OCI-LY7 (cell line): ENCODE measurements at places on chromosomes 7 and 10.

DNA sequence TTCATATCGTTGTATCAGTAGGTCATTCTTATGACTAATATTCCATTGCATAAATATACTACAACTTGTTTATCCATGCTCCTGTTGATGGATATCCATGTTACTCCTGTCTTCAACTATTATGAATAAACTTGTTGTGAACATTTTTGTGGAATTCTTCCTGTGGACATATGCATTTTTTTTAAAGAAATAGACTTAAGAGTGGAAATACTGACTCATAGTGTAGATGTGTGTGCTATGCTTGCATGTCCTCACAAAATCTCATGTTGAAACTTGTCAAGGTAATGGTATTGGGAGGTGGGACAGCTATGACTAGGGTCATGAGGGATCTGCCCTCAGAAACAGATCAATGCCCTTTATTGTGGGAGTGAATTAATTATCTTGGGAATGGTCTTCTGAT lies 240.5 kb upstream of the PRSS58 start:
- DNase-seq, result no peak

- no peak for DNase-seq
Measured at GRCh38 chr7:151008143-151008510, 16.2 kb downstream of the ATG9B start.

GRCh38 chr10:95445837-95446486 lies 115.2 kb downstream of the SORBS1 start:
- peak; percentile 58 for DNase-seq

DNA sequence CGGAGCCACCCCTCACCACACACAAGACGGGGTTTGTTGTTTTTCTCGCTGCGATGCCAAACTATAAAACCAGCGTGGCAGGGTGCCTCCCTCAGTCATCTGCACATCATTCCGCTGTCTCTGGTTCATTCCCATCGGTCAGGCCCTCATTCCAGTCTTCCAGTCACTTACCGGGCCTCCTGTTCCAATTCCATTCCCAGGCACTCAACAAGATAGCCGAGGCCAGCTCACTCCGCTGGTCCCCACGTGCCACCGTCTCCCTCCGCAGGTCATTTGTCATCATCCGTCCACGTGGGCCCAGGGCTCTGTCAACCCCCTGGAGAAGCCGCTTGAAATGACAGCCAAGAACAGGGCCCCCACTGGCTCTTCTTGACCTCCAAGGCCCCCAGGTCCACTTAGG lies 6.1 kb upstream of the TMEM184A start:
- DNase-seq, result no peak

GRCh38 chr7:151374139-151374538 lies 32.5 kb downstream of the NUB1 start:
- DNase-seq, result no peak

DNA sequence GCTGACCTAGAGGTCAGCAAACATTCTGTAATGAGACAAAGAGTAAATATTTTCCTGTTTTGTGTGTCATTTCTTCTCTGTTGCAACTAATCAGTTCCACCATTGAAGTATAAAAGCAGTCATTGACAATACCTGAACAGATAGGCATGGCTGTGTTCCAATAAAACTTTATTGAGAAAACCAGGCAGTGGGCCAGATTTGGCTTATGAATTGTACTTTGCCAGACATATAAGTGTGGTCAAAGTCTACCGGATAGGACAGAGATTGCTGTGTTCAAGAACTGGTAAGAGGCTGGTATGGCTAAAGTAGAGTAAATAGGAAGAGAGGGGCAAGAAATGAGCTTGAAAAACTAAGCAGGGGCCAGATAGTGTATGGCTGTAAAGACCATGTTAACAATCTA lies 38.3 kb upstream of the TAC1 start:
- DNase-seq, result no peak

DNA sequence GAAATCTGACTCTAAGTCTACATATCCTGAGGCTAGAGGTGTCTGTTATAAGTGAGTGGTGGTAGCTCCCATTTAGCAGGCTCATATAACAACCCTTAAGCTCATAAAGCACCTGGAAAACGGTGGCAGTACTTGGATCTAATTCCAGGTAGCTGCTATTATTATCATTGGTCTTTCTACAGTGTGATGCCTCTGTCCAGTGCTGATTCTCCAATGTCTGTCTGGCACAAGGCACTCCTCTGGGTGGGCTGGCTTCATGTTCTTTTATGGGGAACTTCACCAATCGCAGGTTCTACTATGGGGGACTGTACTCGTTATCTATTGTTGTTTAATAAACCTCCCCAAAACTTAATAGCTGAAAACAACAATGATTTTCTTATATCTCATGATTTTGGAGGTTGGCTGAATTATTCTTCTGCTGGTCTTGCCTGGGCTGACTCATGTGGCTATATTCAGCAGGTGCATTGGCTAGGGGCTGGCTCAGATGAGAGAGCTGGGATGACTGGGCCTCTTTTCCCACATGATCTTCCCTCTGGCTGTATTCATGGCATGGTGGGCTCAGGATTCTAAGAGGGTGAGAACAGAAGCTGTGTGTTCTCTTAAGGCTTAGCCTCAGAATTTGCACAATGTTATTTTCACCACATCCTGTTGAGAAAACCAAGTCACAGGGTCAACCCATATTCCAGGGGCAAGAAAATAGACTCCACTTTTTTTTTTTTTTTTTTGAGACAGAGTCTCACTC lies 93.0 kb upstream of the PCGF5 start:
- no peak for DNase-seq

DNA sequence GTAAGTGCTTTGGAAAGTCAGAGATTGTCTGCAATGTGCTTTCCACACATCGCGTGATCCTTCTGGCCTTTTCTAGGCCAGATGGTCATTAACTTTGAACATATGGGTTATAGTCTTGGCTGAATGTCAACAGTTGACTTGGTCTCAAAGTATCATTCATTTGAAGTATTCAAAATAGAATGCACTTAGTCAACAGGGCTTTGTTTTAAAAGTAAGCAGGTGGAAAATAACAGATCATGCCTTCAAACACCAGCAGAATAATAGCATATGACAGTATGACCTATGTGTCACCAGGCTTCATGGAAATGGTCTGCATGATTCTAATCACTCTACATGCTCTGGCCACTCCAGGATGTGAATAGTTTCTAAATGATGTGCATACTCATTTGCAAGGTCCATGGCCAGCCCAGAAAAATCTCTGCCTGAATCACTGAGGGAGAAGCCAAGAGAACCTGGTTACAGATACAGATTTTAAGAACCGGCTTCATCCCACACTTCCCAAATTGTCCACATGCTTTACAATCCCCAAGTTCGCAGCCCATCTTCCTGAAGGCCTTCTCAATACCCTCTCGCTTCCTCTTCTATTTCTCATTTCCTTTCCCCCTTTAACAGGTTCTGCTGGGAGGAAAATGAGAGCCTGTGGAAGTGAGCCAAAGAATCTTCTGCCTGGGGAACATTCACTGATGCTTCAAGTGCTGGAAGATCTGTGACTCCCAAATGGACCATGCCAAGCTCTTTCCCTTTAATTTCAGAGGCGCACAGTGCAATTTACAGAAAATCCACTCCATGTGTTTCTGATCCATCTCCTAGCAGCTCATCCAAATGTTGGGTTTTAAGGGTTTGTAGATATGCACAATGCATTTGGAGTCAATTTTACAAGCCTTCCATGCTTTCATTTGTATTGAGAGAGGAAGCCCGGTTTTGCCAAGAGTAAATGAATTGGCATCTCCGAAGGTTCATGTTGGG lies 122.8 kb upstream of the GDF10 start:
- no peak for DNase-seq

- no peak for DNase-seq
Measured at GRCh38 chr7:124426621-124427020, 339.0 kb downstream of the GPR37 start.

GRCh38 chr7:157204134-157204533 lies 65.4 kb downstream of the UBE3C start:
- DNase-seq, result no peak

DNA sequence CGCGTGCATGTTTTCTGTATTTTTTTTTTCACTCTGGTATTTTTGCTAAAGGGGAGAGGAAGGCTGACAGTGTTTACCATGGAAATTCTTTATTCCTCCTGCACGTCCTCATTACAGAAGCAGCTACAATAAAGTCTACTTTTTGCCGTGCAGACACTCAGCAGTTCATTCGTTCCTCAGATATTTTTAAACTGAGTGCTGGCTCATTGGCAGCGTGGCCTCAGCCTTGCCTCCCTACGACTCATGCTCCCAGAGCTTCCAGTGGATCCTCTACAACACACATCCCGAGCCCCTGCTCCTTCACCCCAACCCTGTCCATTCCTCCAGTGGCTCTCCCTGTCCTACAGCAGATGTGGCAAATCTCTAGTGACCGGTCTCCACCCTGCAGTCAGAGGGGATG lies 239.2 kb upstream of the ZMIZ1 start:
- no peak for DNase-seq

DNA sequence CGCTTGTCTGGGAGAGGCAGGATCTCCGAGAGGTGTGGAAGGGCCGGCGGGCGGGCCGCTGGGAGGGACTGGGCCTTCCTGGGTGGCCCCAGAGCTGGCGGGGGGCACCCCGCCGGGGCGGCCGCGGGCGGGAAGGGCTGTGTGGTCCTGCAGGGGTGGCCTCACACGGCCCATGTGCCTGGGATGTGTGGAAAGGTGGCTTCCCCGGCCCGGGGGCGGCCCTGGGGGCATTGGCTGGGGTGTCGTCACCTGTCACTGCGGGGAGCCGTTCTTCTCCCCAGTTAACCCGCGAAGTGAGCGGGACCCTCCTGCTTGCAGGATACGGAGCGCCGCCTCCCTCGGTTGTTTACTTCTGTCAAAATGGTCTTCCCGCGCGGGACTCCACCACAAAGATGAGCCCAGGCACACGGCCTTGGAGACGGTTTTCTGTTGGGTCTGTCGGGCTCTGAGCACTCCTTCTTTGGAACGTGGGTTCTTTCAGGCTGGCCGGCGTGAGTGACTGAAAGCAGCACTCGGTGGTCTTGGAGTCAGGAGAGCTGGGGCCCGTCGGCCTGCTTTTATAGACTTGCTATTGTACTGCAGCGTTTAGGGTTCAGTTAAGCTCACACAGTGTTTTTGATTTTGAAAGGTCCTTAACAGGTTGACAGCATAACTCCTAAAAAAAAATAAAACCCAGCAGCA lies 700 bp downstream of the SMC3 start:
- peak; percentile 63 for DNase-seq

- peak; percentile 90 for DNase-seq
Measured at GRCh38 chr7:101815826-101816594, 1.4 kb upstream of the CUX1 start.

DNA sequence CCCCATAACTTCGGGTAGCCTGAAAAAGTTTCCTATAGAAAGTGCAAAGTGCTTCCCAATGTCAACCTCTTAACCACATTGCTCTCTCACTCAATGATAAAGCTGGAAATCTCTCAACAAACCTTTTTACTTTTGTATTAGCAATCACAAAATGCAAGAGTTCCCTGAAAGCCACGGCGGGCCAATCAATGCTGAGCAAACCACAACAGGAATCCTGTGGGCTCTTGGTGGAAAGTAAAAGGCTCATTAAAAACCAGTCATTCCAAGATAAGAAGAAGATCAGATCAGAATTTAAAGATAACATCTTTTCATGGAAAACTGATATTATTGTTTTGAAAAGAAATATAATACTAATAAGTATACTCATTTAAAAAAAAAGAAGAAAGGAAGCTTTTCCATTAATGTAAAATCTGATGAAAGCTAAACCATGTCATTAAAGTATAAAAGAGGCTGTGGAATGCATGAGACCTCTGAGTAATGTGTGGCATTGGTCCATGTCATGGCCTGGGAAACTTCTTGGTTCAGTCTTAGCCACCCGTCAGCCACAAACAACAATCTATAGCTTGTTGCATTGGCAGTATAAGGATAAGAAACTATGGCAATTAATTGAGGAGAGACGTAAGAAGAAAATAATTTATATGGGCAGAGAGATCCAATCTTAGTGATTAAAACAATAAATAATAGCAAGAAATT lies 1066.1 kb upstream of the SORCS1 start:
- no peak for DNase-seq

DNA sequence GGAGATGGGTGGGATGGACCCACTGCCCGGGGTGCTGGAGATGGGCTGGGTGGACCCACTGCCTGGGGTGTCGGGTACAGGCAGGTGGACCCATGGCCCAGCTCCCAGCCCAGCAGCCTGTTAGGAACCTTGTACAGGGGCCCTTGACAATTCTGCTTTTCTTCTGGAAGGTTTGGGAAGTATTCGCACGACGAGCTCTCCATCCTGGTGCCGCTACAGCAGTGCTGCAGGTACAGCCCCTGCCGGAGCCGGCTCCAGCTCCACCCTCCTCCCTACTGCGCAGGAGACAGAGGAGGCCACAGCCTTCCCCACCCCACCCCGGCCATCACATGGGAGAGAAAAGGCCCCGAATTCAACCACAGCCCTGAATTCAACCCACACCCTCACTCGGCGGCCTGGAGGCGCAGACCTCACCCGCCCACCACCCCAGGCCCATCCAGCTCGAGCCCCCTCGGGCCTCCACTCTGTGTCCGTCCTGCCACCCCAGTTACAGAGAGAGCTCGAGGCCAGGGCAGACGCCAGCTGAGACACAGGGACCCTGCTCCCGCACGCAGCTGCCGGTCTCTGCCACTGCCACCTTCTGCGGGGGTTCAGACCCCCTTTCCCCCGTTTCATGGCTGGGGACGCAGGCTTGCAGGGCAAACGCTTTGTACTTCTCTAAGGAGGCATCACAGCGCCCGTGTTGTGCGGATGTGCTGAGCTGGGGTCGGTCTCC lies 31.3 kb upstream of the FOXL3 start:
- DNase-seq, result no peak

DNA sequence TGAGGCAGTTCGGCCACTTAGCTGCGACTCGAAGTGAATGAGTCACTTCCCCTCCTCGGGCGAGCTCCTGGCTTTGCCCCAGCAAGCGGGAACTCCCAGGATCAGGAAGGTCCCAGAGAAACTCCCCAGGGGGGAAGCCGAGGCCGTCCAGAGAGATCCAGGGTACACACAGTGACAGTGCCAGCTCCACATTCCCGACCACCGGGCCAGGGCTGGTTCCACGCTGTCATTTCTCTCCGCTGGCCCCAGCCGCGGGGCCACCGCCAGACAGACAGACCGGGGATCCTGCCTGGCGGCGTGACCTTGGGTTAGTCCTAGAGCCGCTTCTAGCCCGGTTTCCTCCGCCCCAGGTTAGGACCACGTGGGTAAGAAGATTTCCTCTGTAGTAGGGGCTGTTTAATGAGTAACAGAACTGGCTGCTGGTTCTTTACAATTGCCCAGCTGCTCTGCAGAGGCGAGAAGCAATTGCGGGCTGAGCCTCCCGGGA lies 463 bp upstream of the UPP1 start:
- no peak for DNase-seq

- no peak for DNase-seq
Measured at GRCh38 chr7:128879939-128880746, 17.5 kb downstream of the ATP6V1F start.

DNA sequence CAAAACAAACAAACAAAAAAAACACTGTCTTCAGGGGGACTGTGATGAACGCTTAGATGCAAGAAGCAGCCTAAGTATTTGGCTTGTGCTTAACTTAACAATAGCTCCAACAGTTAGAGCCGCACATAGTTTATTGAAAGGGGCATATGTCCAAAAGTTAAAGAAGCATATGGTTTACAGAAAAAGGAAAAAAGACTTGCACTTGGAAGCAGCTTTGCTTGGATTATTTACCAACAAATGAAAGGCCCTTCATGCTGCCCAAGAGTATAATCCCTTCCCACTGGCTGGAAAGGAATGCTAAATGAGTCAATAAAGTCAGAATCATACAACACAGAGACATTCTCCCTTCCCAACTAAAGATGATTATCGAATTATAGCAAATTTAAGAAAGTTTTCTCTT lies 77.9 kb downstream of the GLI3 start:
- no peak for DNase-seq
